T-helper 17 cell (primary cell): ENCODE measurements at places on chromosomes 4 and X.
A peak's percentile ranks its signal among the peaks of the same experiment; 100 is the strongest.

DNA sequence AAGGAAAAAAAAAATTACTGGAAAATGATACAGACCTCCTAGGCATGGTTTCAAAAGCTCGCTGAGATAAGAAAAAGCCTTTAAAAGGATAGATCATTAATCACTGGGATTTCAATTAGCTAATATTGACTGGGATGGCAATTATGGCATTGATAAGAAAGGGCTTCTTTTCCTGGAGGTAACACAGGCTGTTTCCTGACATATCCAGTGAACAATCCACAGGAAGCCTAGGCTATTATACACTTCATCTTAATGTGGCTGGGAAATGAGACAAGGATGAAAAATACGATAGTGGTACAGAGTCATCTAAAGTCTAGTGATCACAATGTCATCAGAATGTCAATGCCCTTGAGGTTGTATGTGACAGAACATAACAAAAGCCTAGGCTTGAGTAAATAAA lies 1579.3 kb downstream of the C4orf33 start:
- H3K27me3 ChIP-seq, result no peaks in the 10 kb centered on the region
- no peak overlapping the region for H3K27ac ChIP-seq
- no peaks in the 10 kb centered on the region for H3K4me1 ChIP-seq
- no peak overlapping the region for H3K4me3 ChIP-seq

DNA sequence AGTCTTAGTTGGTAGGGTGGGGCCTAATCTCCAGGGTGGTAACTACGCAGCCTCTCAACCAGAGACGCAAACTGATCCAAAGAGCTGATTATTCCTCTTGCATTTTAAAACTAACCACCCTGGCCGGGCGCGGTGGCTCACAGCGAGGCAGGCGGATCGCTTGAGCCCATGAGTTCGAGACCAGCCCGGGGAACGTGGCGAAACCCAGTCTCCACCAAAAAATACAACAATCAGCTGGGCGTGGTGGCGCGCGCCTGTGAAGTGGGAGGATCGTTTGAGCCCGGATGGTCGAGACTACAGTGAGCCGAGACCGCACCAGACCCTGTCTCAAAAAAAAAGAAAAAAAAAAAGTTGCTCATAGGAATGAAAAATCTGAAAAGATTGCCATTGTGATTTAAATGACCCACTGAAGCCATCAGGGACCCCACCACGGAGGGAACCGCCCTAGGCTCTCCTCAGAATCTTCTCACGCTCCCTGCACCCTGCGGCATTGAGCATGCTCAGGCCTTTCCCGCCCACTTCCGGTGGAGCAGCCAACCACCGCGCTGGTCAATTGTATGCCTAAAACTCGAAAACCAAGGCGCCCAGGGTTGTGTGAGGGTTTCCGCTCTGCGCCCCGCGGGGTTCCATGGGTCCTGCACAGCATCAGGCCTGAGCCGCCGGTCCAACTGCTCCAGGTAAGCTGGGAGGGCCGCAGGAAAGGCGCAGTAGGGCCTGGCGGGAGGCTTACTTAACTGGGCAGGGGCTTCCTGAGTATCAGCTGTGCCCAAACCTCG lies at the start of gene TRIM60:
Gene TRIM60, plus strand, starts transcription at position 564 of the 776 bp plus-strand sequence. CDS start 8,074 bp downstream, outside the sequence.
- H3K27ac ChIP-seq, result peak within 1 kb of the TSS; percentile 2
- H3K4me1 ChIP-seq, result no peaks in the 10 kb centered on the region
- no peaks in the 10 kb centered on the region for H3K36me3 ChIP-seq
- no peak within 1 kb of the TSS for H3K4me3 ChIP-seq
- peaks cover 16% of the 10 kb centered on the region for H3K27me3 ChIP-seq

GRCh38 chr4:95363966-95364365 lies 184.8 kb downstream of the UNC5C start:
- no peaks in the 10 kb centered on the region for H3K27me3 ChIP-seq
- no peaks in the 10 kb centered on the region for H3K4me1 ChIP-seq
- no peak for DNase-seq

- H3K27me3 ChIP-seq, result no peaks in the 10 kb centered on the region
- H3K4me3 ChIP-seq, result no peak overlapping the region
Measured at GRCh38 chr4:3473996-3474765, 11.1 kb downstream of the DOK7 start.

- no peak for DNase-seq
- no peak overlapping the region for H3K27ac ChIP-seq
- H3K4me1 ChIP-seq, result no peaks in the 10 kb centered on the region
- H3K4me3 ChIP-seq, result no peak overlapping the region
- H3K36me3 ChIP-seq, result no peaks in the 10 kb centered on the region
Measured at GRCh38 chr4:171561419-171561818, 251.8 kb upstream of the GALNTL6 start.

- H3K4me3 ChIP-seq, result no peak overlapping the region
- no peak overlapping the region for H3K27ac ChIP-seq
- H3K36me3 ChIP-seq, result peaks cover 2% of the 10 kb centered on the region
- no peak for DNase-seq
- no peaks in the 10 kb centered on the region for H3K27me3 ChIP-seq
Measured at GRCh38 chrX:43087830-43088229, 309.9 kb upstream of the PPP1R2C start.

- no peaks in the 10 kb centered on the region for H3K27me3 ChIP-seq
- no peak overlapping the region for H3K27ac ChIP-seq
- no peak overlapping the region for H3K4me3 ChIP-seq
- H3K36me3 ChIP-seq, result no peaks in the 10 kb centered on the region
- no peak for DNase-seq
Measured at GRCh38 chr4:179116011-179116410, 1673.8 kb upstream of the AGA start.

DNA sequence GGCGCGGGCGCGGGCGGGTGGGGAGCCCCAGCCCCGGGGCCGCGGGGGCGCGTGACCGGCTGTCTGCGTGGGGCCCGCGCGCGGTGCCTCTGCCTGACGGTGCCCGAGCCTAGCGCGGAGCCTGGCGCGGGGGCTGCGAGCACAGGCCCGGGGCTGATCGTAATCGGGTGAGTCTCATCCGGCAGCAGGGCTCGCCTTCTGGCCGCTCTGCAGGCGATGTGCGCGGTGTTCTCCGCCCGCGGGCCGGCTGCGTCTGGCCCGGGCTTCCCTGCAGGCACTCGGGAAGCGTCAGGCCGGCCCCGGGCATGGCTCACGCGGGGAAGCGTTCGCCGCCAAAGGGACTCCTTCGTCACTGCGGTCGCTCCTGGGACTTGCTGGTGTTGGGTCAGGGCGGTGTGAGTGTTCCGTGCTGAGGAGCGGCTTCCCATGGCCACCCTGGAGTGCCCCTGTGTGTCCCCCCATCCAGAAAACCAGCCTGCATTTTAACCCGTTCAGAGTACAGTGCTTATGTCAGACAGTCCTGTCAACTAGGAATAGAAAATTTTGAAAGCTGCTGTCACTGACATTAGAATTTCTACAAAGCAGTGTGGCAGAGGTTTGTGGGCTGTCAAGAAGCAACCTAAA lies 40.6 kb downstream of the FAM149A start:
- H3K4me3 ChIP-seq, result peak overlapping the region; percentile 86
- no peak for DNase-seq
- H3K4me1 ChIP-seq, result peaks cover 12% of the 10 kb centered on the region
- H3K27me3 ChIP-seq, result peaks cover 50% of the 10 kb centered on the region

DNA sequence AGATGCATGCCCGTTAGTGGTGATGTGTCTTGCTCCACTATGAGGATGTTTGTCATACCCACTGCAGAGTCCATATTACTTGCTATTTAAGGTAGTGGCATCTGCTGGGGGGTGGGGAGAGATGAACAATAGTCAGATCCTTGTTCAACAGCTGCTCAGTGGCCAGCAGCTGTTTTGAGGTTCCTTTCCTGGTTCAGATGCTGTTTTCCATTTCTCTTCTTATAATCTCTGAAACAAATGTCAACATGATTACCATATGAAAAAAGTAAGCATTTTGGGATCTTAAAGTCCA lies 1567.9 kb upstream of the TENM3 start:
- peaks cover 4% of the 10 kb centered on the region for H3K27me3 ChIP-seq
- H3K4me3 ChIP-seq, result no peak overlapping the region
- no peak overlapping the region for H3K27ac ChIP-seq
- no peaks in the 10 kb centered on the region for H3K36me3 ChIP-seq
- H3K4me1 ChIP-seq, result no peaks in the 10 kb centered on the region

- DNase-seq, result no peak
- H3K4me3 ChIP-seq, result peak within 1 kb of the TSS; percentile 9
- no peaks in the 10 kb centered on the region for H3K4me1 ChIP-seq
- no peak within 1 kb of the TSS for H3K27ac ChIP-seq
- H3K36me3 ChIP-seq, result no peaks in the 10 kb centered on the region
Measured at GRCh38 chrX:153055871-153056749, at the start of gene PNMA3. Gene PNMA3, plus strand, starts transcription at chrX:153056470. Its CDS starts 586 bp downstream, at chrX:153057056.

GRCh38 chr4:133148690-133149363 lies at the start of gene PCDH10:
Gene PCDH10, plus strand, starts transcription at chr4:133149294. Its CDS starts 847 bp downstream, at chr4:133150141.
- H3K27ac ChIP-seq, result no peak within 1 kb of the TSS
- DNase-seq, result no peak
- H3K4me1 ChIP-seq, result peaks cover 8% of the 10 kb centered on the region
- H3K36me3 ChIP-seq, result peaks cover 4% of the 10 kb centered on the region
- peak within 1 kb of the TSS; percentile 52 for H3K4me3 ChIP-seq

- no peaks in the 10 kb centered on the region for H3K4me1 ChIP-seq
- no peak for DNase-seq
- H3K36me3 ChIP-seq, result no peaks in the 10 kb centered on the region
- no peak overlapping the region for H3K27ac ChIP-seq
- H3K27me3 ChIP-seq, result no peaks in the 10 kb centered on the region
Measured at GRCh38 chr4:169089004-169089403, 78.9 kb upstream of the CBR4 start.
